Omental fat pad (tissue), 4 donors: ENCODE measurements at places on chromosomes 11 and 22. TPM values are rescaled to one million over a fixed set of nuclear protein-coding genes. Genes with fewer than 3 reads are reported as not detected.

DNA sequence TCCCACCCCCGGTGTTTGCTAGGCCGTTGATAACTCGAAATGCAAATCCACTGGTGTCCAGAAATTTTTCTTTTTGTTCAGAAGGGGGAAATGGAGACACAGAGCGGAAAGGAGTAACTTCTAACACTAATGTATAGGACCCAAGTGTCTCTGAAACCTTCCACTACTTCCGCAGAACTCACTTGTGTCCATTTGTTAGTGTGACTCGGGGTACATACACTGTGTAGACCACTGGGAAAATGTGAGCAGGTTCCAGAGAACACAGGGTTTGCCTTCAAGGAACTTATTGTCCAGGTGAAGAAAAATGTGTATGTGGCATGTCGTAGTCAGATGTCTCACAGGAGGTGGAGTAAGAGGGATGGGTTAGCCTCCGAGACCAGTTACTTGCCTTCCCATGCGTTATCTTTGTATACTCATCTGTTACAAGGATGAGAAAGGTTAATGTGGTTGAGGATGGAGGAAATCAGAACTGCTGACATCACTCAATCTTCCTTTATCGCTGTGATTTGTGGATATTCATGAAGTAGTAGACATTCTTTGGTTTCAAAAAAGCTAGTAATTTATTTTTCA, 857 bp downstream of the ARCN1 start:
- no peak for DNase-seq

- no peak for DNase-seq
Measured at GRCh38 chr11:36282926-36283325, 6.3 kb downstream of the COMMD9 start.

DNA sequence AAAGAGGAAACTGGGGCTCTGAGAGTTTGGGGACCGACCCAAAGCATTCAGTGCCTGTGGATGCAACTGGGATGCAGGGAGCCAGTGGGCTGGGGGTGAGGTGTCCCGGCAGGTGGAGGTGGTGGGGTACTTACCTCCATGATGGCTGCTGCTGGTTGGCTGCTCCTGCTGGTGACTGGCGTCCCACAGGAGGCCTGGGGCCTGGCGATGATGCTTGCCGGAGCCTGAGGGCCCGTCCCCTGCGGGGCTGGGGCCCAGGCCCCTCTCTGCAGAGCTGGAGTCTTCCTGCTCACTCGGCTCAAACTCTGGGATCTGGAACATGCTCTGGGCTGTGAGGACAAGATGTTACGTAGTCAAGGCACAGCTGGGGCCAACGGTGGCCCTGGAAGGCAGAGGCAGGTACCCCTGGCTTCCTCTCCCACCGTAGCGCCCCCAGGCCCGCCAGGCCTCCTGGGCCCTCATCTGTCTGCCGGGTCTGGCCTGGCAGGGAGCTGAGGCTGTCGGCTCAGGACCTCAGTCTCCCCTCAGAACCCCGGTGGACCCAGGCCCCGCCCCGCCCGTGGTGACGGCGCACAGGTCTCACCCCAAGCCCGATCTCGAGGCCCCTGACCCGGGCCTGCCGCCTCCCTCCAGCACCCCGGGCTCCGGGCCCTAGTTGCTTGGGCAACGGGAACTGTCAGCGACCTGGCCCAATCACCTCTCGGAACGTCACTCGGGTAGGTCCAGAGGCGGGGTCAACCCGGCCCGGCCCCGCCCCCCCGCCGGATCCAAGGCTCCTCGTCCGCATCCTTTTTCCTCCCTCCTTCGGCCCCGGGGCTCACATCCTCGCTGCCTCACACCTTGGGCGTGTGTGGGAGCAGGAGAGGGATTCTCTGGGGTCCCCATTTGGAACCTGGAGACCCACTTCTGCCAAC, at the start of gene BAD:
BAD (minus strand) TSS at position 618 of the 914 bp plus-strand sequence; CDS start at position 321, 297 bp downstream.
- peak; percentile 84 for DNase-seq

DNA sequence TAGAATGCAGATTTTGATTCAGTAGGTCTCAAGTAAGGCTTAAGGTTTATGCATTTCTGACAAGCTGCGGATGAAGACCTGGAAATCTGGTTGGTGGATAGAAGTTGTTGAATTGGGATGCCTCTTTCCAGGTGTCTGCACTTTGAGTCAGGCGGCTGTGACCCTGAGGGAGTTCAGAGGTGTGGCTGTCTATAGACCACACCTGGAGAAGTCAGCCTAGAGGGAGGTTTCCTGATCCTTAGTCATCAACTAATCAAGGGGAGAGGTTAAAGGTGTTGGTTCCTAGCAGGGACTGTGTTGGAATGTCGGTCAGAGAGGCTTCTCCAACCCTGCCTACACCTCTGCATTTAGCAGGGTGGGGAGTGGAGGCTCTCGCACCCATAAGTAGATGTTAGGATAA, 8.0 kb downstream of the GLB1L2 start:
- DNase-seq, result no peak

- DNase-seq, result no peak
Measured at GRCh38 chr22:27134315-27134701, 476.9 kb downstream of the MIAT start.

GRCh38 chr11:4453118-4453517, 4.0 kb downstream of the OR52K2 start:
- DNase-seq, result no peak

The PLAAT2 gene
- not detected for total RNA-seq

GRCh38 chr11:8775734-8776133, 93.1 kb downstream of the RPL27A start:
- DNase-seq, result no peak

GRCh38 chr11:114400915-114401223, 403 bp downstream of the RBM7 start:
- DNase-seq, result no peak

The PIM3 gene
- 174 TPM for total RNA-seq

DNA sequence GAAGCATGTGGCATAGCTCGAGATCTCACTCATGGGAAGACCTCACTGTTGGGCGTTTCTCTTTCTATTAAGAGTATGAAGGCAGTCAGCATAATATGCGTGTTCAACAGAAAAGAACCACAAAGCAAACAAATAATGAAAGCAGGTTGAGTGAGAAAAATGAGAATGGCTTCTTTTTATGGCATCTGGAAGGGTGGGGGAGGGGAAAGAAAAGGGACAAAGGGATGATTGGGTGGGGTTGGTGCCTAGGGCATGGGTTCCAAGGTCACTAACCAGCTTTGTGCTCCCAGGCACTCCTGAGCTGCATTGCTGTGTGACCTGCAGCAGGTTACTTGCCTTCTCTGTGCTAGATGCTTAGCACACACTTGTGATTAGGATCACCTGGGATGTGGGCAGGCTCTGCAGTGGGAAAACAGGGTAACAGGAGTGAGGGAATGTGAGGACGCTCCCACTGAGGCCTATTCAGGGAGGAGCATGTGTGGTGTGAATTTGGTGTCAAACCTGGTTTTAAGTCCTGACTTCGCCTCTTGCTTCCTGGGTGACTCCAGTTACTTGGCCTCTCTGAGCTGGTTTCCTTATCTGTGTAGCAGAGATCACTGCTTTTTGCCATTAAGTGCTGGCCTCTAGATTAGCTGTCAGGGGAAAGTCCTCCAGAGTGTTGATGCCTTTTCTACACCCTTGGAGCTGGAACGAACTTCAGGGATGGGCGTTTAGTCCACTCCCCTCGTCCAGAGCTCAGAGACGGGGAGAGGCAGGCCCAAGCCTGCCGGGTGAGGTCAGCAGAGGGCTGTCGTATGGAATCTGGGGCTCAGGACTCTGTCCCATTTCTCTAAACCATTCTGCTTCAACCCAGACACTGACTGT, 74.8 kb downstream of the KIAA1671 start:
- no peak for DNase-seq

The RGL4 gene
- total RNA-seq, result 1.3 TPM

The LRRC74B gene
- not detected for total RNA-seq

DNA sequence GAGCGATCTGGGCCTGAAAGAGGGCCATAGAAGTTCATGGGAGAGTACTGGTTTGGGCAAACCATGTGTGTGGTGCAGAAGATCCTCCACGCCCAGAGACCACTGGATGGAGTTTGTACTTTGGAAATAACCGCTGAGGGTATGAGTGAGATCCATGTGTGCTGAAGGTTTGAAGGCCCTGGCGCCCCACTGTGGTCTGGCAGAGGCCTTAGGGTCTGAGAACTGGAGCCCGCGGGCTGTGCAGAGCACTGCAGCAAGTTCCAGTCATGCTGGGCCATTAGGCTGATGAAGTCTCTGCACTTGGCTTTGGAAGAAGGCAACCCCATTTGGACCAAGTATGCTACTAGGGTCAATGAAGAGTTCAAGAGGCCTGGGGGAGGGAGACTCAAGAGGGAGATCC, 186.4 kb downstream of the BUD13 start:
- DNase-seq, result no peak

- no peak for DNase-seq
Measured at GRCh38 chr11:14973621-14974514, 1.7 kb upstream of the CALCA start.

DNA sequence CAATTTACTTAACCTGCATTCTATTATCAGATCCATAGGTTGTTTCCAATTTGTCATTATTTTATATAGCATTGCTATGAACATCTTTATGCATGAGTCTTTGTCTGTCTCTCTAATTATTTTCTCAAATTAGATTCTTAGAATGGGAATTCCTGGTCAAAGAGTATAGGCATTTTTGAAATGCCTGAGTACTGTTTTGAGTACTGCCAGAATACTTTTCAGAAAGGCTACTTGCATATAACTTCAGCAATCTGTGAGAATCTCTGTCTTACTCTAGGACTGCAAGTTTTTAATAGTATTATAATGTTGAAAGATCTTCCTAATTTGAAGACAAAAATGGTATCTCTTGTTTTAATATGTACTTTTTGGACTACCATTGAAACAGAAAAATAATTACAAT, 56.6 kb downstream of the KCNC1 start:
- DNase-seq, result no peak

- no peak for DNase-seq
Measured at GRCh38 chr11:72224564-72225410, at the start of gene INPPL1. INPPL1 (plus strand) TSS chr11:72224767; CDS start chr11:72224985, 218 bp downstream.

The KRTAP5-2 gene
- total RNA-seq, result not detected

The CARD18 gene
- total RNA-seq, result not detected

DNA sequence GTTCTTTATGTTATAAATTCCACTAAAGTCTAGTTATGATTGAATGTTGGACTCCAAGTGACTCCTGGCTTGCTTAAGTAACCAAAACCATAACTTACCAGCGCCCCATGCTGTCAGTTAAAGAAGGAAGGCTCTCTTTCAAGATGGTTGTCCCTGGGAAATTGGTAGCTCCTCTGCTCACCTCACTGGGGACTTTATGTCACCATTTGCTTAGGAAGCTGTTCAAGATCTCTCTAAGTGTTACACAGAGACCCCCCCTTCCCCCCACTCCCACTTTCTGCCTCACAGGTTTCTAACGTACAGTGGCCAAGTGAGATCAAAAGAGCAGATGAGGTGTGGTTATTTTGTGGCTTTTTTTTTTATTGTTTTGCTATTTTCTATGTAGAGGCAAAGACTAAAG, 301.8 kb downstream of the AASDHPPT start:
- DNase-seq, result no peak

GRCh38 chr11:8273287-8273686, 9.6 kb upstream of the LMO1 start:
- DNase-seq, result no peak

- DNase-seq, result no peak
Measured at GRCh38 chr11:67384851-67385366, 6.9 kb upstream of the RAD9A start.

The OR51B2 gene
- total RNA-seq, result 1.1 TPM

The TMPRSS4 gene
- total RNA-seq, result not detected

GRCh38 chr11:94938095-94939055, 35.0 kb downstream of the CWC15 start:
- DNase-seq, result no peak
